ENCODE measurements at places on chromosomes 2 and 18.
A peak's percentile ranks its signal among the peaks of the same experiment; 100 is the strongest.

- no peak for DNase-seq
Observed at GRCh38 chr2:237791977-237792727, 6.4 kb upstream of the RBM44 start.

DNA sequence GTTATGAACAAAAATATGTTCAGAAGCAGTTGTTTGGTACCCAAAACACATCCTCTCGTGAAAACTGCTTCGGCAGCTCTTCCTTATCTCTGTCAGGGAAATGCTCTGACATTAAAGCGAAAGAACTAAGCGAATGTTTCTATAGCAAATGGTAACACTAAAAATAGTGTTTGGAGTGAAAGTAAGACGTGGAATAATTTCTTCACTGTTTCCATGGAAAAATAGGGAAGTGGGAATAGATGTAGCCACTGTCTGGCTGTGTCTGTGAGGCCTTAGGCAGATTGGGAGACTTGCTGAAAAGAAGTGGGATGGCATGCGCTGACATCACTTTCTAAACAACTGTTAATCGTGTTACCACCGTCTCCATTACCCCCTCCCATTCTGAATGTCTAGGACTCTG lies 11.5 kb upstream of the CRACDL start:
- DNase-seq: no peak

GRCh38 chr2:17648581-17648980 lies 105.0 kb downstream of the SMC6 start:
- no peak for DNase-seq

- no peak for DNase-seq
Observed at GRCh38 chr2:26681656-26682055, 10.9 kb upstream of the KCNK3 start.

GRCh38 chr2:145538661-145539350 lies 1018.9 kb upstream of the ZEB2 start:
- no peak for DNase-seq

DNA sequence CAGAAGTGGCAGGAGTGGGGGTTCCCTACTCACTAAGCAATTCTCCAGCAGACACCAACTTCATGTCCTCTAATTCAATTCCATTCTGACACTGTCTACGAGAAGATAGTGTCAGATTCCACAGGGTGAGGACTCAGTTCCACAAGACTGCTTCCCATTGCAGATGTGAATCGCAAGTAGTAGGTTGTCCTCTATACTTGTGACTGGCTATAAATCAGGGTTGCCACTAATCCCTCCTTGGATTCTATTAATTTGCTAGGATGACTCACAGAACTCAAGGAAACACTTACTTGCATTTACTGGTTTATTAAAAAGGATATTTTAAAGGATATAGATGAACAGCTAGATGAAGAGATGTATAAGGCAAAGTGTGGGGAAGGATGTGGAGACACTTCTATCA lies 184.1 kb upstream of the ACVR2A start:
- no peak for DNase-seq

GRCh38 chr2:27916293-27916995 lies 25.9 kb downstream of the BABAM2 start:
- no peak for DNase-seq

DNA sequence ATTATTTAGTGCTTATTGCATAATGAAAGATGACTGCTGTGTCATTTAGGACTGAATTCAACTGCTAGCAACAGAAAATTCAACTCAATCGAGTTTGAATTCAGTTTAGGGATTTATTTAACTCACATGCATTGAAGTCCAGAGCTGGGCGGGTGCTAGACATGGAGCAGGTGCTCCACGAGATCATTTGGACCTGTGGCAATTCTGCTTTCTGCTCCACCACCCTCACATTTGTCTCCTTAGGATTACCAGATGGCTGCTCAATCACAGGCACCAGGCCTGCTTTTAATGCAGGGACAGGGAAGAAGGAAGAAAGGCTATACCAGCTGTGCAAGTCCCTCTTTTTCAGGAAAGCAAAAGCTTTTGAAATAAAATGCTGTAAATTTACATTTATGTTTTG lies 572.9 kb upstream of the SLC8A1 start:
- no peak for DNase-seq

- DNase-seq: no peak
Observed at GRCh38 chr2:64542071-64543007, 18.2 kb downstream of the AFTPH start.

DNA sequence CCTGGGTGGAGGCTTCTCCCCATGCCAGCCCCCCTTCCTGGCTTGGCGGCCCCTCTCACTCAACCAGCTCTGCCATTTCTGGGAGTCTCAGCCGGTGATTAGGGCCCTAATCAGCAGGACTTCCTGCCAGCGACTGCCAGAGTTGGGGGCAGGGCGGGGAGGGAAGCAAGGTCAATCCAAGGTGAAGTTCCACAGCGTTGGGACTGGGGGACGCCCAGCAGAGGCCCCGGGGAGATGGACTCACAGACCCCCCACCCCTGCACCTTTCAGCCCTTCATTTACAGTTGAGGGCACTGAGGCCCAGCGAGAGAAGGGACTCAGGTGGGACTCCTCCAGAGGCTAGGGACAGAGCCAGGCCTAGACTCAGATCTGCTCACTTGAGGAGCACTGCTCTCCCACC lies 65.3 kb downstream of the TNS1 start:
- DNase-seq: no peak

DNA sequence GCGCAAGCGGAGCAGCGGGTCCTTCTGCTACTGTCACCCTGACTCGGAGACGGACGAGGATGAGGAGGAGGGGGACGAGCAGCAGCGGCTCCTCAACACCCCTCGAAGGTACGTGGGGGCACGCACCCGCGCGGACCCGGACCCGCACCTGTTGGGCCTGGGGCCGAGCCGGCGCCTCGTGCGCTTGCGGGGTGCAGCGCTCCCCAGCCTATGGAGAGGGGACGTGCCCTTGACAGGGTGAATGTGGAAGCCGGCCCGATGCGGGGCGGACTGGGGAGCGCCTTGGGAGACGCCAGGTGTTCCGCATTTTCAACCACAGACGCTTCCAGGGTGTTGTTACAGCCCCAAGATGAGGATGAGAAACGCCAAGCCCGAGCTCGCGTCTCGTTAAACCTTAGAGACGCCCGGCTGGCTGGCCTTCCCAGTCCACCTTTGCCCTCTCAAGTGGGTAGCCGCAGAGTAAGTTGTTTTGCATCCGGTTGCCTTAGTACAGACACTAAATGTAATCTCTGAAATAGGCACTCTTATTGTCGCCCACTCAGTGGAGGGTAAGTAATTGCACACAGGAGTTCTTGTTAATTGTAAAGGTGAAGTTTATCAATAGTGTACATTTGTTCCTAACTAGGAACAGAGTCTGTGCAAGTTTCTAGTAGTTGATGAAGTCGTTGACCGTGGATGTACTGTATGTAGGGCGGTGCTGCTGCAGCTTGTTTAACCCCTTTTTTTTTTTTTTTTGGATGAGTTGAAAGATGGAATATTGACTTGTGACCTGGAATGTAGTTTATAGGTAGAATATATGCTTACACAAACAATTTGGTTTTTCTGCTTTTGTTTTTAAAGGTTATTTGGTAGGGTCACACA lies 815 bp downstream of the GMCL1 start:
- DNase-seq: no peak

DNA sequence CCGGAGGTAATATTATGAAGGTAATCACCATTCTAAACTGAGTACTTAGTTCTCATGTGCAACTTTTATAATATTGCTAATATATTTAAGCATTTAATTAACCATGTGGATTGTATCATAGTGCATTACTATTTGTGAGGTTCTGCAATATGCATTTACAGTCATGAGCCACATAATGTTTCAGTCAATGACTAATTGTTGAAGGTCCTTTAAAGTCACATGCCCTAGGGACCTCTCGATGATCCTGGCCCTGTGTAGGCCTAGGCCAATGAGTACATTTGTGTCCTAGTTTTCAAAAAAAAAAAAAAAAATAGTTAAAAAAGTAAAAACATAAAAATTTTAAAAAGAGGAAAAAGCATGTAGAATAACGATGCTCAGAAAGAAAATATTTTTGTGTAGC lies 298.0 kb downstream of the DSEL start:
- no peak for DNase-seq

DNA sequence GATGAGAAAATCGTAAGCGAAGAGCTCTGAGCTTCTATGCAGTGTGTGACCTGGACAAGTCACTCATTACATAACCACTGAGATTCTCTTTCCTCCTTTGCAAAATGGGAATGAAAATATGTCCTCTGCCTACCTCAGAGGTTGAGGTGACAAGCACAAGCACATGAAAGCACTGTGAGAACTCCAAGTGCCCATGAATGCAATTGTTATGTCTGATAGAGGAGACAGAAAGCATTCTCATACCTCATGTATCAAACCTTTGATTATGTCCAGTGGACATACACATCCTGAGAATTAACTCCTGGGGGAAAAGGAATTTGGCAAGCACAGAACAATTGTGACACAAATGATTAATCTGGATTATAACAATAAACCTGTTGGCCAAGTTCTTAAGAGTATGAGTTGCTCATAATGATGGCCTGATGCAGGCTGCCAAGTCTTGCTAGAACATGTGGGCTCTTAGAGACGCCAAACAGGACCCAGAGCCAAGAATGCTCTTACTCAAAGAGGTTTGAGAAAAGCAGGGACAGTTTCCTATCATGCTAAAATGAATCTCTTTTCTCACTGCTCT lies 8.5 kb upstream of the RMDN2 start:
- no peak for DNase-seq

DNA sequence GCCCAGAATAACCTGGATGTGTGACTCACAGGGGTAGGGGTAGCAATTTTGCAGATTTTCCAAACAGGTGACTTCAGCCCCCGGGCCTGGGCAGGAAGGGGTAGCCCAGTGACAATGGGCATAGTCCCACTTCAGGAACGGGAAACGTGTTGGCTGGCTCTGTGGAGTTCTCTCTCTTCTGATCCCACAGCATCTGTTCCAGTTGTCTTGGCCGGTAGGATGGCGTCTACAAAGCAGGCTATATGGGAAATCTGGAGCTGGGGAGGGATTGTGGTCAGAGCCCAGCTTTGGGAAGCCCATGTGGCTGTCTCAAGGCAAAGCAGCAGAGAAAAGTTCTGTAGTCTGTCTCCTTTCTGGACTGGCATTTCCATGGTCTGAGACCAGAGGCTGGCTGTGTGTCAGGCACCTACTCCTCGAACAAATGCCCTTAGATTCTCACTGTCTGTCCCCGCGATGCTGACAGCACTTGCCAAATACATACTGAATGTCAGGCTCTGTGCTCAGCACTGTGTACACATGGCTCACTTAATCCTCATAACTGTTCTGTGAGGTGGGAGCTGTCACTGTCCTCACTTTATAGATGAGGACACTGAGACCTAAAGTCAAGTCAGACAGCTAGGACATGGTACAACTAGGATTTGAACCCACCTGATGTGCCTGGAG lies 17.9 kb upstream of the TMEM214 start:
- DNase-seq: no peak

DNA sequence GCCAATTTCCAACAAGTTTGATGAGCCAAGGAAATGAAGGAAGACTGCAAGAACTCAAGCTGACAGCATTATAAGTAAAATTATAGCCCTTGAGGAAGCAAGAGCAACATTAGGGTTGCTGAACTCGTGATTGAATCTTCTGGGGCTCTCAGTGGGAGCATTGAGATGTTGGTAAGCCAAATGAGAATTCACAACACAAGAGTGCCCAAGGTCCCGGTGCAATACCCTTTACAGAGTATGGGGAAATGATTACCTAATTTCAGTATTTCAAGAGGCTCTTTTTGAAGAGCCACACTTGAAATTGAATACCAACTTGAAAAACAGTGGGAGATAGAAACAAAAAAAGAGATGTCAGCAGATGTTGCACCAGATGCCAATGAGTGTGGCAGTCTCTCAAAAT lies 554.5 kb downstream of the STK39 start:
- DNase-seq: no peak

GRCh38 chr2:222613715-222614331 lies 42.1 kb downstream of the FARSB start:
- no peak for DNase-seq

DNA sequence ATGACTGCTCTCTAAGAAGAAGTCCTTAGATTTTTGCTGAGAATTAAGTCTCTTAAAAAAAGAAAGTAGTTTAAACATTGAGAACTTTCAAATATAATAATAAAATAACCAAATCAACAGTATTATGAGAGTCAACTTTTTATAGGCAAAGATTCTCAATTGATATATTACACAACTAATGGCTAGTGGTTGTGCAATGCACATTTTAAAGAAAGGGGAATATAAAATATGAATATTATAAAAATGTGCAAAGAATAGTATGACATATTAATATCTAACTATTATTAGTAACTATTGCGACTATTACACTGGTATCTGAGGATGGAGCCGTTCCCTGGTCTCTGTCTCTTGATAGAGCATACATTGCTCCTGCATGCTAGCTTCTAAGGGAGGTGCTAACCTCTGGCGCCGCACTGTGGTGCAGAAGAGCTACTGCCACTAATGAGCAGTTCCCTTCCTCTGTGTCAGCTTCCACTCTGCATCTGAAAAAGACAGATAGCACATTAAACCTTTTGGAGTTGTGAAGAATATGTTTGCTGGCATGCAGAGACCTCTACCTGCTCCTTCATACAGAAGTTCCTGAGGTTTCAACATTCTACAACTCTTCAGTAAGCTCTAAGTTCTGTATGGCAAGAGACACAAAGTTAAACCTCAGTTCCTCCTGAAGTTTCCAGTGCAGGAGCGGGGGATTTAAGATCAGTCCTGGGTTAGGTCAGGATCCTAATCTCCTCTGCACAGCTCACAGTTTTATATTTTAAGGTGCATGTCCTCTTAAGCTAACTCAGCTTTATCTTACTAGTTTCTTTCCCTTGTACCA lies 3.5 kb upstream of the SLC9A2 start:
- DNase-seq: peak; percentile 75

- DNase-seq: no peak
Observed at GRCh38 chr18:12849548-12849947, 34.5 kb downstream of the PTPN2 start.

DNA sequence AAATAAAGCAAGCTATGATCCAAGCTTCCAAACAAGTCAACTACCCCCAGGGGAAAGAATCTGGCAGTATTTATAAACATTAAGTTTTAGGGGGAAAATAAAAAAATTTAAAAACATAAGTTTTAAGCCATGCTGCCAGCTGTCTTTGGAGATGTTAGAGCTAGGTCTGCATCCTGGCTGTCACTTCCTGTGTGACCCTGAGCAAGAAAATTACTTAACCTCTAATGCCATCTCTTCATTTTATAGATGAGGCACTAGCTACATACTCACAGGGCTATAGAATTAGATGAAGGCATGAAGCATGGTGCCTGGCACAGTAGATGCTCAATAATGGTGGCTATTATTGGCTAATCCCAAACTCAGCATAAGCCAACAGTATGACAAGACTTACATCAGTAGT lies 28.1 kb downstream of the STARD7 start:
- no peak for DNase-seq

- no peak for DNase-seq
Observed at GRCh38 chr2:227886149-227886548, 14.7 kb downstream of the DAW1 start.

All from head of caudate nucleus (tissue), 42 donors.